ENCODE measurements at places on chromosomes 6 and 20.

- DNase-seq: no peak
These were observed 32.8 kb upstream of the SMIM8 start for GRCh38 chr6:87289571-87289970.

- DNase-seq: no peak
These were observed 13.2 kb downstream of the TMEM74B start for GRCh38 chr20:1171461-1172093.

DNA sequence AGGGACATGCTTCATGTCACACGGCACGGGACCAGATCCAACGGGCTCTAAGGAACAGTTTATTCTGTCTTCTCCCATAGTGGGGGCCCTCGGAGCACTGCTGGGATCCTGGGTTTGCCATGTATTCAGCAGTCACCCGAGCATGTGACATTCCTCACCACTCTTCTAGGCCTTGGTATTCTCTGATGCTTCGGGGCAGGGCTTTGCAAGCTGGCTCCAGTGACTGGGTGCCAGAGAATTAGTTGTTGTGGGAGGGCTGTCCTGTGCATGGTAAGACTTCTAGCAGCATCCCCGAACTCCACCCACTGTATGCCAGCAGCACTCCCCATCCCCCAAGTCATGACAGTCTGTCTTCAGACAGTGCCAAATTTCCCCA, 5.4 kb downstream of the CCN5 start:
- DNase-seq: peak; percentile 94

DNA sequence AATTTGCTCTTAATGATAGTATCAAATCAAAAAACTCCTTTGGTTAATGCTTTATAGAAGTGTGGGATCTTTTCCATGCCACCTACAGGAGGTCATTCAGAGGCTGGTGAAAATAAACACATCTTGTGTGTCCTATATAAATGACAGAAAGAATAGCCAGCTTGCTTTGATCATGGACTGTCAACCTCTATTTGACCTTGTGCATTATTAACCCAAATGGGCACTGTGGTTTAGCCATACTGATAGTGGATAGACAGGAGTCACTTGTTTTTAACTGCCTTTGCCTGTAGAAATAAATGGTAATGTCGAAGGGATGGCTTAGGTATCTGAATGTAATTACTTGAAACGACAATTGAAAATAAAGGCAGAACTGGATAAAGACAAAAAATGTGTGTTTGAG, 123.8 kb downstream of the CDKAL1 start:
- no peak for DNase-seq

- no peak for DNase-seq
These were observed 725 bp upstream of the ISM1 start for GRCh38 chr20:13220194-13220903.

GRCh38 chr6:136761227-136761922, 30.9 kb downstream of the MAP3K5 start:
- peak; percentile 9 for DNase-seq

DNA sequence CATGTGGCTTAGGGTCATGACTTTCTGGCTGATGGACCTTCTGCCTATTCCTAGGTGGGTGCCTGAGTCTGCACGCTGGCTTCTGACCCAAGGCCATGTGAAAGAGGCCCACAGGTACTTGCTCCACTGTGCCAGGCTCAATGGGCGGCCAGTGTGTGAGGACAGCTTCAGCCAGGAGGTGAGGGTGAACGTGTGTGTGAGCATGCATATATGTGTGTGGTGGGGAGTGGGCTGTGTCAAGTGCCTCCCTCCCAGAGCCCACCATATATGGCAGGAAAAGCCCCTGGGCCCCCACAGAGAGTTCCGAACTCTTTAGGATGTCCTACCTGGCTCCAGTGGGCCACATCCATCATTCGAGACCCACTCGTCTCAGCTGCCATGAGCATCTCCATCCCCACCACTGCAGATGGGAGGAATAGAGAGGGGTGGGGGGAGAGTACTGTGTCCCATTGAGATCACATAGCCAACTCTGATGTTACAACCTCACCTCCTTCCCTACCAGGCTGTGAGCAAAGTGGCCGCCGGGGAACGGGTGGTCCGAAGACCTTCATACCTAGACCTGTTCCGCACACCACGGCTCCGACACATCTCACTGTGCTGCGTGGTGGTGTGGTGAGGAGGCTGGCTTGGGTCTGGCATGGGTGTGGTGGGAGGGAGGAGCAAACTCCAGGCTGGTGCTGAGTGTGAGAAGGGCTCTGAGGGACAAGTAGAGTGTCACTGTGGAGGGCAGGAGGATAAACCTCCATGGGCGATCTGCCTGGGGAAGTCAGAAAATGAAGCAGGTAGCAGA, 3.2 kb downstream of the SLC22A7 start:
- DNase-seq: no peak

DNA sequence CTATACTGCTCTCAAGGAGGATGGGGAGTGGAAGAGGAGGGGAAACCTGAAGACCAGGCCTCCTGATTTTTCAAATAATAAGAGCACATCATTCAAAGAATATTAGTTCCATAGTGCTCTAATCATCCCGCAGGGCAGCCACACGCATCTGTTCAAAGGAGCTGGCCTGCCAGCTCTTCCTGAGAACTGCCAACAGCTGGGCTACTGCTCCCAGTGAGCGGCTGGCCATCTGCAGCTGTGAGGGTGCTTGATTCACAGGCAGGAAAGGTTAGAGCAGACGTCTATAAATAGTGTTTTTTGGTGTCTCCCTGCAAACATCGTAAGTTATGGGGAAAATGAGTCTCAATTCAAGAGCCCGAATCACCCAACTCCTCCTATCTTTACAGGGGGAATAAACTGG, 17.3 kb downstream of the NSFL1C start:
- no peak for DNase-seq

DNA sequence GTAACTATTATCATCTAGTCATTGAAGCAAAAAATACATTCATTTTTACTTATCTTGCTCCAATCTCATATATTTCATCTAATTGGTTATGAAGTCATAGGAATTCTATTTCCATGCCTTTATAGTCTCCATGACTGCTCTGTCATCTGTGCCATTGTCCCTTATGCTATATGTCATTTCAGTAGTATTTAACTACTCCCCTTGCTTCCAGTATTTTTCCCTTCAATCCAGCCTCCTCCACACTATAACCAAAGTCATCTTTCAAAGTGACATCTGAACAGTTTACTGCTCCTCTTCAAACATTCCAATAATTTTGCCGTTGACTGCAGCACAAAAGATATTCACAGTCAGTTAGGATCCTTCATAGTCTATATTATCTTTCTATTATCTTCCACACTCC, 216.6 kb upstream of the HS3ST5 start:
- no peak for DNase-seq

- no peak for DNase-seq
These were observed 230.3 kb upstream of the CDYL start for GRCh38 chr6:4545893-4546292.

GRCh38 chr6:79614326-79615305, 16.5 kb upstream of the SH3BGRL2 start:
- no peak for DNase-seq

- DNase-seq: no peak
These were observed 13.3 kb downstream of the PLCG1 start for GRCh38 chr20:41150664-41151063.

- DNase-seq: no peak
These were observed 9.8 kb upstream of the DEF6 start for GRCh38 chr6:35287671-35288396.

DNA sequence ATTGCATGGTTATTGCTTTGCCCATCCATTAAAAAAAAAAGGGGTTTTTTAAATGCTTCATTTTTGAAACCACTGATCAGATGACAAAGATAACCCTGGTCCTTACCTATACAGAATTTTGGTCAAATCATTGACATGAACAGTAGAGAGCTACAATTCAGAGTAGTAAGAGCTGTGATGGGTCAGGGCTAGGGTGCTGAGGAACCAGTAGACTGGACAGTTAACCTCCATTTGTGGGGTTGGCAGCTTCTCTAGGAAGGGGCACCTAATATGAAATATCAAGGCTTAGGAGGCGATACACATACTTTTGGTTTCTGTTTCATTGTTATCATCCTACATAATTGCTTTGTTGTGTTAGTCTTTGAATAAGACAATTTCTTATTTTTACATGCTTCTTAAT, 55.1 kb downstream of the ORC3 start:
- DNase-seq: no peak

- no peak for DNase-seq
These were observed 1.4 kb upstream of the PM20D2 start for GRCh38 chr6:89144354-89144906.

DNA sequence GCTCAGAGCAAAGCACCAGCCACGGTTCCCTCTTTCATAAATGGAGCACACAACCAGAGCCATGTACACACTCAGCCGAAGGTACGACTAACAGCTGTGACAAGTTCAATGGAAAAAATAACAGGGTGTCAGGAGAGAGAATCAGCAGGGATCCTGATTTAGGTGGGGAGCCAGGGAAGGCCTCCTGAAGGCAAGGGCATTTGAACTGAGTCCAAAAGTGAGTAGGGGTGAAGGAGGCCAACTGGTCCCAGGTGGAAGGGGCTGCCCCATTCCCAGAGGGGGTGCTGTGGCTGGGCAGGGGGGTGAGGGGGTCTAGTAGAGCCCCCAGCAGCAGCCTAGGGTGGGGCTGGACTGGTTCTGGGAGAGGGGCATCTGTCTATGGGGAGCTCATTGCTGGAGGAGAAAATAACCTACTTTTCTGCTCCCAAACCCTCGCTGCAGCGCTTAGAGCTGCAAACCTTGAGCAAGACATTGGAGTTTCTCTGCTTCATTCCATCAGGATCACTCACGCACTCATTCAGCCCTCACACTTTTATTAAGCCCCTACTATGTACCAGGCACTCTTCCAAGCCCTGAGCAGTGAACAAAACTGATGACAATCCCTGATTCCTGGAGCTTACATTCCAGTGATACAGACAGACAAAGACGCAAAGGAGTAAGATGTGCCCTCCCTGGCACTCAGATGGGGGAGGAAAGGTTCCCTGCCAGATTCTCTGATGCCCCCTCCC, 113.5 kb downstream of the TOX2 start:
- no peak for DNase-seq

DNA sequence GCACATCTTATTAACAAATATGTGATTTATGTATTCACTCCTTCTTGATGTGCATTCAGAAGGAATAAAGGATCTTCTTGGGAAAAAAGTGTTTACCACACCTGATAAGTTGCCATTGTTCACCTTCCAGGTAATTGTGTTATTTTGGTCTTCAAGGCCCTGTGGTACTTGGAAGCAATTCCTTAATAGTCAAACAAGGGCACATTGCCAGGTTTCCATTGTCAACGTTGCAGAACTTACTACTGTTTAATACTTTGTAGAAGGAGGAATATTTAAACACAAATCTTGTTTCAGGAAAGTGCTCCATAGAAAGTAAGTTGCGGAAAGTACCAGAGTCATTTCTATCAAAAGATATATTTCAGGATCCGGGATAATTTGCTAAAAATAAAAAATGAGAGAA, 129.5 kb upstream of the SGK1 start:
- DNase-seq: peak; percentile 77

DNA sequence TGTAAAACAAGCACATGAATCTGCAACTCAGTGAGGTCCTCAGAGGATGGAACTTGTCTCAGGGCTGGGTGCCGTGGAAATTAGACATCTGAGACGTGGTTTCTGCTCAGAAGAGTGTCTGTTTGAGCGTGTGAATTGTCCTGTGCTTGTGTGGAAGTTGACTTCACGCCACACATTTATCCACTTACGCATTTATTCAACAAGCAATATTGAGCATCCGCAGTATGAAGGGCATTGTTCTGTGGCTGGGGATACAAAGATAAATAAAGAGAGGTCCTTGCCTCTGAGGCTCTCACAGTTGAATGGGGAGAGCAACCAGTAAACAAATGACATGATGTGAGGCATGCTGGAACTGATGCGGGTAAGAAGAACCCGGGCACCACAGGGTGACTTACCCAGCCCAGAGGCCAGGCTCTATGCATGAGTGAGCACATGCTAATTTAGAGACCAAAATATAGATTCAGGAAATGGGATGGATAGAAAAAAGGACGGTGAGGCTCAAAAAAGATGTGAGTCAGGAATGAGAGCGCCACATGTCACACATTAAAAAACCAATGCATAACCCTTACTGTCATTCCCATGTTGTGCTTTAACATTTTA, 60.4 kb downstream of the SOBP start:
- DNase-seq: no peak

DNA sequence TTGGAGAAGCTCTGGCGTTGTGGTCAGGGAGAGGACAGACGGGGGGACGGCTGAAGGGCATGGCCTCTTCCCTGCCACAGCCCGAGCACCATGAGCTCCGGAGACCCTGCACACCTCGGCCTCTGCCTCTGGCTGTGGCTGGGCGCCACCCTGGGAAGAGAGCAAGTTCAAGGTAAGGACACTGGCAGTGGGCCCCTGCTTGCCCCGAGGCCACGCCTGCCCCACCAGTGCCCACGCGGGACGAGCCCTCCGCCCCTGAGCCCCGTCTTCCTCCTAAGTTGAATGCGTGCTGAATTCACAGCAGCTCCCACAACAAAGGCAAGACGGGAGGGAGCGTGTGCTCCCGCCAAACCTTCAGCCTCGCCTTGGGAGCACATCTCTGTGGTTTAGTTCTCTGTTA, 2.0 kb downstream of the COL20A1 start:
- no peak for DNase-seq

- DNase-seq: no peak
These were observed 45.0 kb downstream of the BMP2 start for GRCh38 chr20:6812530-6812929.

DNA sequence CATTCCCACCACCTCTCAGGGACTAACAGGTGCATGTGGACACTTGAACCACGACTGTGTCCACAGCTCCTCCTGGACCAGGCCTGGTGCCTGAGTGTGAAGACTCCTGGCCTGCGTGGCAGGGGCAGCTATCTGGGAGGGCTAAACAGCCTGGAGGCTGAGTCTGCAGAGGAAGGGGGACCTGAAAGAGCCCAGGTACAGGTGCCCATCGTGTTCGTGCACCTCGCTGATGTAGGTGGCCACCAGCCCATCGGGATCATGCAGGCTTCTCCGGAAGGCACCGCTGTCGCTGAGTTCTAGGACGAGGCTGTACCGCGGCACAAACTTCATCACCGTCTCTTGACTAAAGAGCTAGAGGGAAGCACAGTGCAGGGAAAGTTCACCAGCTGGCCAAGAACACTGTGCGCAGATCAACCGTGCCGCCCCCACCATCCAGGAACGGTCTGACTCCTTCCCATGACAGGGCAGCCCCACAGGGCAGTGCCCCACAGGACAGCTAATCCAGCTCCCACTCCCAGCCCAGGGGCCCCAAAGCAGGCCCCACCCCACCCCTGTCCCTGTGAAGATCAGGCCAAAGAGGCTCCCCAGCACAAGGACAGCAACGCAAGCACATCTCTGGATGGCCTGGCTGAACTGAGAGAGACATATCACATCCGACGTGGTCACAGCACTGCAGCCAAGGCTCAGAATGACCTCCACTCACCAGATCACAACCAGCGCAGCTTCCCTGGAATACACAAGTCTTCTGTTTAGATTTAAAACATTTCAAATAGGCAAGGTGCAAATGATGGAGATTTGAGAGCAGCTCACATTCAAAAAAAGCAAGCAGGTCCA, 14.8 kb downstream of the CST7 start:
- DNase-seq: no peak

DNA sequence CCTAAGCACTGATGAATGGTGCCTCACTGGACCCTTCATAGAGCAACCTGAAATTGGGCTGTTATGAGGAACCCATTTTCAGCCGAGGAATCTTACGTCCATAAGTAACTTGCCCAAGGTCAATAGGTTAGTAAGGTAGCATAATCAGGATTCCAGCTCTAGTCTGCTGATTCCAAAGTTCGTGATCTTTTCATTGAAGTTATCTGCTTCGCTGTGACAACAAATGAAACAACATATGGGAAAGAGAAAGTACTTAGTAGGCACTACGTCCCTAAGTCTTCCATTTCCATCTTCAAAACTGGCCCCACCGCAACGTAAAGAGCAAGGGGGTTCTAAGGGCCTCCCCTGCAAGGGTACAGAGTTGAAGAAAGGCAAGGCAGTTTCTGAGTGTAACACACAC, 49.5 kb downstream of the MYLIP start:
- DNase-seq: no peak

All from SK-MEL-5 (cell line).